ENCODE measurements at places on chromosomes 6 and 20.

GRCh38 chr20:13298692-13299373 is 77.8 kb downstream of the ISM1 start:
- DNase-seq, result no peak

- DNase-seq, result no peak
Observed at GRCh38 chr20:51899674-51900073, 97.4 kb upstream of the SALL4 start.

- DNase-seq, result no peak
Observed at GRCh38 chr6:40476673-40477072, 110.5 kb downstream of the LRFN2 start.

DNA sequence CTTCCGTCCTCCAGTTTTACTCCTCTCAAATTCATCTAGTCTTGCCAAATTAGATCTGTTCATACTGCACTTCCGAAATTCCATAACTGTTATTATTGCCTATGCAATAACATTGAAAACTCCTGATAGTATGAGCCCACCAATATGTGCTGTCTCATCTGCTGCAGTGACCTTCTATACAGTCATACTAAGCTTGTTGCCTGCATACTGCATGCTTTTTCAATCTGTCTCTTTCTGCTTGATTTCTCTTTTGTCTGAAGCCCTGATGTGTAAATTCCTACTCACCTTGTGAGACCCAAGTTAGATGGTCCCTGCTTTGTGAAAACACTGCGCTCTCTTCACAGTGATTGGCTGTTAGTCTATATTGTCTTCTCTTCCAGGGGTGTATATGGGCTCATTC is 1.1 kb downstream of the TBP start:
- no peak for DNase-seq

- DNase-seq, result no peak
Observed at GRCh38 chr20:23265226-23265625, 85.4 kb upstream of the NXT1 start.

- DNase-seq, result no peak
Observed at GRCh38 chr20:23608251-23608846, 2.6 kb upstream of the CST9 start.

GRCh38 chr20:58179432-58180099 is 48.9 kb downstream of the ANKRD60 start:
- DNase-seq, result peak; percentile 56

- DNase-seq, result no peak
Observed at GRCh38 chr6:157068691-157069324, 254.5 kb downstream of the TMEM242 start.

GRCh38 chr20:56316051-56316450 is 42.7 kb upstream of the FAM210B start:
- no peak for DNase-seq

Measured in CD4-positive, alpha-beta T cell treated with Interleukin-6 at 100 ng/mL for 8 hours (primary cell).